Hematopoietic multipotent progenitor cell treated with erythropoietin and hydrocortisone succinate and interleukin-3 and kit ligand, for 15 days (in vitro differentiated cells): ENCODE measurements at places on chromosomes 12 and 14.

DNA sequence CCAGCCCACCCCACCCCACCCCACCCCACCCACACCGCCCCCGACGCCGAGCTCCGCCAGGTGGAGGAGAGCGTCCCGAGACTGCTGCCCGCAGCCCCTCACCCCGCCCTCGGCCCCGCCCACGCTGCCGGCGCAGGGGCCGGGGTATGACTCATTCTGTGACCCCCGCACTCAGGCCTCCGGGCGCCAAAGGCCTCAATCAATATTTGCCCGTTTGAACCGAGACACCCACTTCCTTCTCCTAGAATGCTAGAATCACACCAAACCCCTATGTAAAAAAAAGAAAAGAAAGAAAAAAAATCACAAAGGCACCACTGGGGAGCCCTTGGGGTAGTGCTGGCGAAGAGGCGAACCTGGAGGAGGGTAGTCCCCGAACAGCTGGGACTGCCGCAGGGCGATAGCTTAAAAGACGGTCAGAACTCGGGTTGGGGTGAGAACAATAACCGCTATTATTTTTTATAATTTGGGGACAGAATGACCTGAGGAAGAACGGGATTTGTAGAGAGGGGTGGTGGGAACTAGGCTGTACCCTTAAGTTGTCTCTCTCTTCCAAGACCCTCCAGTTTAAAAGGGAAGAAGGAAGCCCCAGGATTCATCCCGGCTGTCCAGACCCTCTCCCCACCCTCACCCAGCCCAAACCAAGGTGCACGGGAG is 894 bp downstream of the KRT8 start:
- no peak for DNase-seq

DNA sequence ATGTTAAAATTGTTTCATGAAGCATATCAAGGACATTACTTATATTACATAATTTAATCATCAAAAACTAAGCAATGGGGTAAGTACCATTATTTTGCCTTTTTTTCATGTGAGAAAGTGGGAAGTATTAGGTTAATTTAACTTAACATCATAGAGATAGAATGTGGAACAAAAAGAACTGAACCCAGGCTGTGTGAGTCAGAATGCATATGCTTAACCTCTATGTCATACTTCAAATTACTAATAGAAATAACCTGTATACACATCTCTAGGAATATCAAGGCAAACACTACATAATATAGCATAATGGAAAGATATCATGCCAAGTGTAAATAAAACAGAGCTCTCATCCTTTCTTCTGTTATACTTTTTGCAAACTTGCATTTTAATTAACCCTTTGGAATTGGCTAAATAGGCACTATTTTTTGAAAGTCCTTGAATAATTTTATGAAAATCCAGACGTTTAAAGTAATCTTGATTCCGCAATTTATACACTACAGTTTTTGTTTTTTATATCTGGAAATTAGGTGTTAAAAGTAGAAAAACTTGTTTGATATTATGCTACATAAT is 777.7 kb downstream of the SLC6A15 start:
- DNase-seq: no peak

DNA sequence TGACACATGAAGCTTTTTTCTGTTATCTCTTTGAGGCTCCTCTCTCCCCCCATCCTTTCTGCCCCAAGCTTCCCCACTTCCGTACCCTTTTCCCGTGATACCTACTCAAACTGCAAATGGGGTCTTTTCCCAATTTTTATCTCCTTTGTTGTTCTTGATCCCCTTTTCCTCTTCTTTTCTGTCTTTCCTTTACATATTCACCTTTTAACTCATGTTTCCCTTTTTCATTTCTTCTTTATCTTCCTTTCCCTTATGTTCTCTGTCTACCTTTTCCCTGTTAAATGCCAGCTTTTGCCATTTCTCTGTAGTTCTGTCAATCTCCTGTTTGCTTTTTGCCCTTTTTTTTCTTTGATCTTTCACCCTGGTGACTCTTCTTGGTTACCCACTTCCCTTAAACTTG is 2.6 kb upstream of the BHLHE41 start:
- DNase-seq: no peak

GRCh38 chr14:89479802-89480201 is 62.8 kb upstream of the FOXN3 start:
- DNase-seq: no peak

DNA sequence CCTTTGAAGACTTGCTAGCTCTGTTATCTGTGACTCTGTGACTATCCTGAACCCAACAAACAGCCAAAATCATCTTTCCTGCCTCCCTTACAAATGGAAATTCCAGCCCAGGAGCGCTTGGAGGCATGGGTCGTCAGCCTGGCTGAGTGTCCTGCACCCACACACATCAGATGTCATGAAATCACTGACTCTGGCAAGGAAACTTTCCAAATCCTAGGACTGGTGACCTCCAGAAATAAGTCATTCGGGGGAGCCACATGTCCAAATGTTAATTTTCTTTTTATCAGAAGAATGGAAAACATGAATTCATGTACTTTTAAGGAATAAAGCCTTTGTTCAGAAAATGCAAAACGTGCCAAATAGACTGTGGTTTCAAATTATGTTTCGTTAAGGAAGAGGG is 96.3 kb upstream of the EVL start:
- DNase-seq: no peak

GRCh38 chr14:100120522-100121269 is 38.7 kb downstream of the DEGS2 start:
- no peak for DNase-seq

- no peak for DNase-seq
These were observed 1646.2 kb upstream of the FLRT2 start for GRCh38 chr14:83883732-83884131.

- no peak for DNase-seq
These were observed 8.2 kb downstream of the ARHGEF40 start for GRCh38 chr14:21078287-21078686.

GRCh38 chr12:51868821-51869495 is 18.9 kb upstream of the ANKRD33 start:
- no peak for DNase-seq

DNA sequence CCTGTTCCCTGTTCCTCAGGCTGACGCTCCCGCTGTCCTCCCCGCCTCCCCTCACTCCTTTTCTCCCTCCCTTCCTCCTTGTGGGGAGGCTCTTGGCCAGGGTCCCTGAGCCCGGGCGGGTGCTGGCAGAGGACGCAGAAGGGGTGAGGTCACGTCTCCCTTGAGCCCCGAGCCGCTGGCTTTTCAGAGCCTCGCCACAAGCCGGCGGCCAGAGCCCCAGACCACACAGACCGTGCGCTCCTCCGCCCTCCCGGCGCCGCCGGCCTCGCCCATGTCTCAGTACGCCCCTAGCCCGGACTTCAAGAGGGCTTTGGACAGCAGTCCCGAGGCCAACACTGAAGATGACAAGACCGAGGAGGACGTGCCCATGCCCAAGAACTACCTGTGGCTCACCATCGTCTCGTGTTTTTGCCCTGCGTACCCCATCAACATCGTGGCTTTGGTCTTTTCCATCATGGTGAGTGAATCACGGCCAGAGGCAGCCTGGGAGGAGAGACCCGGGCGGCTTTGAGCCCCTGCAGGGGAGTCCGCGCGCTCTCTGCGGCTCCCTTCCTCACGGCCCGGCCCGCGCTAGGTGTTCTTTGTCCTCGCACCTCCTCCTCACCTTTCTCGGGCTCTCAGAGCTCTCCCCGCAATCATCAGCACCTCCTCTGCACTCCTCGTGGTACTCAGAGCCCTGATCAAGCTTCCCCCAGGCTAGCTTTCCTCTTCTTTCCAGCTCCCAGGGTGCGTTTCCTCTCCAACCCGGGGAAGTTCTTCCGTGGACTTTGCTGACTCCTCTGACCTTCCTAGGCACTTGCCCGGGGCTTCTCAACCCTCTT is at the start of gene TMEM233:
Gene TMEM233, plus strand, starts transcription at position 197 of the 821 bp plus-strand sequence. Its CDS starts 75 bp downstream, at position 272.
- peak; percentile 46 for DNase-seq

DNA sequence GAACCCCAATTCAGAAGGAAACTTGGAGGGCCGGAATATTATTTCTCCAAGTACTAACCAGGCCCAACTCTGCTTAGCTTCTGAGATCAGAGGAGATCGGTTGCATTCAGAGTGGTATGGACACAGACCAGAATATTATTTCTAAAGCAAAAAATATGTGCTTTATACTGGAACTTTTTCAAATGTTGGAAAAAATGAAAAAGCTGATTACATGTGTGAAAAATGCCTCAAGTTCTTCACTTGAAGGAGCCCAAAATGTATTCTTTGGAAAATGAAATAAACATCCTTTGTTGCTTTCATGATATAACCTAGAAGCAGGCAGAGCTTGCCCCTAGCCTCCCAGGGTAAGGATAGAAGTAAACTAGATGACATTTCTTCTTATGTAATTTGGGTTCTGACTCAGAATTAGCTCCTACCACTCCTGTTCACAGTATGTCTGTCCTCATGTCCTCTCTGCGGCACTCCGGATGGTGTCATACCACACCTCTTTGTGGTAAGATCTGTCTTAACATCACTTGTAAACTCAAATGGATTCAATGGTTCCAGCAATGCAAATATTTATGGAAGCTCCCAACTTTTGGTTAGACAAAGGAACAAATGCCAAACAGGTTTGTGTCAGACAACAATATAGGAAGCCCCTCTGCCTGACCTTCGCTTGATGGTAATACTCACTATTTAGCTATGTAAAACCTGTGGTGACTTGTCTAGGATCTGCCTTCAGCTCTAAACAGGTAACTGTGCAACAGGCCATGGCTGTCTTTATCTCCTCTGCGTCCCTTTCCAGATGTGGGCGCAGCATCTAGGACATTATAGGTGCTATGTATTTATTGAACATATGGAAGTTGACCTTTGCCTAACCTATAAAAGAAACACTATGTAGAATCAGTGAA is 178.5 kb downstream of the SSPN start:
- no peak for DNase-seq

DNA sequence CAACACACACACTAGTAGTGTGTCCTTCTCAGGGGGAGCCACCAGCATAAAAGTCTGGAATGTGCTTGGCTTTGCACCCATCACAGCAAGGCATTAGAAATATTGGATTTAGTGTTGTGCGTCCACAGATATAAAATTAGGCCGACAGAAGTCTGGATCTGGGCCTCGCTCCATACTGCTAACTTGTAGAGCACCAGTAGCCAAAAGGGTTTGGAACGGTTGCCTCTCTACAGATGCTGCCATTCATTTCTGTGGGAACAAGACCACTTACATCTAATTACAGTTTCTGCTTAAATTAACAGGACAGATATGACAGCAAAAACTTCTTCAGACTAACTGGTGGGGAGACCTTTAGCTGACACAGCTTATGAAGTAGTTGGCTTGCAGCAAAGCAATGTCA is 94.2 kb downstream of the EXOC5 start:
- DNase-seq: no peak

DNA sequence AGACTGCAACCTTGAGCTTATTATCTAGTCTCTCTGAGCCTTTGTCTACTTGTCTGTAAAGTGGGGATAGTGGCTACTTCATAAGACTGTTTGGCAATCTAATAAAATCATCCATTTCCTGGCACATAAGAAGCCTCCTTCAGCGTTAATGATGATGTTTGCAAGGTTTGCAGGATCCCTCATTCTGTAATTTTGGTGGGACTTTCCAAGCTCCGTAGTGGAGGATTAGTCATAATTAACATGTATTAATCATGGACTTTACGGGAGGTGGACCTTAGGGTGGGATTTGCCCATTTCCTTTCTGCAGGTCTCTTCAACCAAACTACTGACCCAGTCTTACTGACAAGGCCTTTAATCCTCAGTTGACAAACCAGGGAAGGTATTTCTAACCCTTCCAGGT is 66.2 kb downstream of the NTF3 start:
- DNase-seq: no peak

- no peak for DNase-seq
These were observed 101.6 kb downstream of the TSPAN9 start for GRCh38 chr12:3178671-3179313.

- no peak for DNase-seq
These were observed 13.7 kb downstream of the KRT71 start for GRCh38 chr12:52539083-52539820.

- no peak for DNase-seq
These were observed 8.3 kb downstream of the PTPRB start for GRCh38 chr12:70628701-70629480.

DNA sequence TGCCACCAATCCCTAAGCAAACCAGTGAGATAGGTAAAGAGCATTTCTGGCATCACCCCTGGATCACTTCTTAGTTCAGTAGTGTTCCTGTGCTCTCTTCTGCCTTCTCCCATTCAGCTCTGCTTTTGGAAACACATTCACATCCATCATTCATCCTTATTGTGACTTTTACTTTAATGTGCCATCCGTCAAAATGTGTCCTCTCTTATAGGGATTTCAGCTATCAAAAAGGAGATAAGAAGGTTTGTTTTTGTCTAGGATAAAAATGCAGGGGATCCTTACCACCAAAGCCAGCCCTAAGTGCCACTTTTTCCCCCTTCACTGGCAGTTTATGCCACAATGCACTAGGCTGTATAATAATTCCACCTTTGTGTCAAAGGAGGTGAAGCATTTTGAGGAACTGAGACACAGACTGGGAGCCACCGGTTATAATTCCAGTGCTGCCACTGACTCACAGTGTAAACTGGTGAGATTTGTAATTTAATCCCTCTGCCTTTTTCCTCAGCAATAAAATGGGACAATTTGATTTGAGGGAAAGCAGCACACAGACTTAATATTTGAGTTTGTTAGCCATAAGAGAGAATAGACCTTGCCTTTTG is 158.6 kb downstream of the PAX9 start:
- no peak for DNase-seq

- no peak for DNase-seq
These were observed 30.4 kb downstream of the MANSC1 start for GRCh38 chr12:12319451-12320183.

DNA sequence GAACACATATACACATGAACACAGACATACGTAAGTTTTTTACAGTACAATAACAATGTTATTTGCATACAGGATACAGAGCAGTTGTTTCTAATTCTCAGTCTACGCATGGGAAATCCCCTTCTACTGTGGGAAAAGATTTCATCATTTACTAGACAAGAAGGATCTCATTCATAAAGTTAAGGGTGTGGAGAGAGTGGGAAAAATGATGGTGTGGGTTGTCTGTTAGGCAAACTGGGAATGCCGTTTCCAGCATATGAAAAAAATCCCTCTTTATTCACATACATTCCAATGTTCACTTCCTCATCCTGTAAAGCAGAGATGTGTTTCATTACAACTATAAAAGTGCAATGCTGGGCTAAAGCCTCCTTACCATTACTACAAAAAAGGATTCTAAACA is 120.9 kb downstream of the SINHCAF start:
- no peak for DNase-seq

DNA sequence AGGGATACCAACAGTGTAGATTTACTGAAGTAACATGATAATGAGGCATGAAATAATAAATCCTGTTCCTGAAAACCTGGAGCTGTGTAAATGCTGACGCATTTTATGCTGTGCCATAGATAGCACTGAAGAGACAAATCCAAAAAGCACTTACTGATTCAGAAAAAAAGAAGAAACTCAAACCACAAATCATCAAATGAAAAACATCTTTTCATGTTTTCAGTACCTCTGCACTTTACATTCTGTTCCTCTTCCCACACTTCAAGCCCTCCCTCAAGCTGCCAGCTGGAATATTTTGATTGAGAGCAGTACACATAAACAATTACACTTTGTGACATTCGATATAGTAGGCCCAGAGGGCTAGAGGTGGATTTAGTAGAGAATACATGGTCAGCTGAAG is 362.3 kb downstream of the NAV3 start:
- no peak for DNase-seq
